ENCODE measurements at places on chromosomes 6 and 20. TPM values are rescaled to one million over a fixed set of nuclear protein-coding genes. Genes with fewer than 3 reads are reported as not detected.

GRCh38 chr6:34247481-34248197 lies 1.2 kb downstream of the SMIM29 start:
- H3K4me3 ChIP-seq = peak overlapping the region; percentile 91
- DNase-seq = peak; percentile 68
- H3K27ac ChIP-seq = peak overlapping the region; percentile 92
- H3K27me3 ChIP-seq = no peaks in the 10 kb centered on the region
- H3K4me1 ChIP-seq = peaks cover 28% of the 10 kb centered on the region
- no peaks in the 10 kb centered on the region for H3K36me3 ChIP-seq

DNA sequence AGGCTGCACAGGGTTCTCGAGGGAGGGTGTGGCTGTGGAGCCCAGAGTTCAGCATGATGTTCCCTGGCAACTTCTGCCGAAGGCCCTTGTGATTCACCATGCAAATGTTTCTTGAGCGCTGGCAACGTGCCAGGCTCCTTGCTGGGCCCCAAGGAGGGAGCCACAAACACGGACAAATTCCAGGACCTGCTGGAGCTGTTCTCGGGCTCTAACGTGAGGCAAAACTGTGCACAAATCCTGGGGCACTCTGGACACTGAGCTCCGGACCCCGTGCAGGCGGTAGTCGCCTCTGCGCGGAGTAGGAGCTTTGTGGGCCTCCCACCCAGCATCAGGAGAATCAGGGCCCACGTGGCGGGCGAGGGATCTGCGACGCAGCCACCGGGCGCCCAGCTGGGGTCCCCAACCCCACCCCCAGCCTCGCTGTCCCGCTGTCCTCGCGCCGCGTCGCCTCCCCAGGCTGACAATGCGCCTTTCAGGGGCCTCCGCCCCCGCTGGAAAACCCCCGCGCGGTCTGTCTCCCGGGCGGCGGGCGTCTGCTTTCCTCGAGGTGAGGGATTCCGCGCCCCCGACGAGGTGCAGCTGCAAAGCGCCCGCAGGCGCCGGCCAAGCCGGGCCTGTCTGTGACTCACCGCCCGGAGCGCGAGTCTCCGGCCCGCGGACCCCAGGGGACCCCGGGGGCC lies 31.7 kb upstream of the SCUBE3 start:
- no peaks in the 10 kb centered on the region for H3K27me3 ChIP-seq
- H3K36me3 ChIP-seq = no peaks in the 10 kb centered on the region
- H3K27ac ChIP-seq = peak overlapping the region; percentile 68
- DNase-seq = peak; percentile 83

The VSX1 gene
- not detected for polyA plus RNA-seq

- H3K4me3 ChIP-seq = no peak overlapping the region
- no peak overlapping the region for H3K27ac ChIP-seq
- H3K36me3 ChIP-seq = no peaks in the 10 kb centered on the region
- no peak for DNase-seq
Measured at GRCh38 chr20:24747010-24747712, 201.9 kb upstream of the CST7 start.

DNA sequence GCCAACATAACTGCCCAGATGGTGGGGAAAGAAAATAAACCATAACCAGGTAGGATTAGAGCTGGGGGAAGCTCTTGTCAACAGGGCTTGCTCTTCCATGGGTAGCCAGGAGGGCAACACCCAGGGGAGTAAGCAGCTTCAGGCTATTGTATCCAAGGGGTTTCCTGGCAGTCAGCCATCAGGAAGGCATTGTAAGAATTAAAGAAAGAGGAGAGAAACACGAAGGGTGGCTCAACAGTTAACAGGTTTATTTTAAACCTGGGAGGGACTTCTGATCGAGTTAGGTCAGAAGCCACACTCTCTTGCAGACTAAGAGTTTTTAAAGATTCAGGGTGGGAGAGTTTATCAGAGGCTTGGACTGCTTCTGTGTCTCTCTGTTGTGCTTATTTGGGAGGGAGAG lies 114.2 kb downstream of the QRSL1 start:
- no peak for DNase-seq
- H3K4me1 ChIP-seq = no peaks in the 10 kb centered on the region
- H3K27ac ChIP-seq = no peak overlapping the region

- no peak for DNase-seq
- H3K36me3 ChIP-seq = no peaks in the 10 kb centered on the region
- peak overlapping the region; percentile 84 for H3K27ac ChIP-seq
- no peaks in the 10 kb centered on the region for H3K27me3 ChIP-seq
Measured at GRCh38 chr20:23082846-23083552, 3.1 kb downstream of the CD93 start.

DNA sequence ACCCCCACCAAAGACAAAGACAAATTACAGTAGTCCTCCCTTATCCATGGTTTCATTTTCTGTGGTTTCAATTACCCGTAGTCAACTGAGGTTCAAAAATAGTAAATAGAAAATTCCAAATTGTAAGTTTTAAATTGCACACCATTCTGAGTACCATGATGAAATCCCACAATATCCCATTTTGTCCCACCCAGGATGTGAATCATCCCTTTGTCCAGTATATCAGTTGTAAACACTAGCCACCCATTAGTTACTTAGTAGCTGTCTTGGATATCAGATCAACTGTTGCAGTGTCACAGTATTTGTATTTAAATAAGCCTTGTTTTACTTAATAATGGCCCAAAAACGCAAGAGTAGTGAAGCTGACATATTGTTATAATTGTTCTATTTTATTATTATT lies 364.0 kb upstream of the ARID1B start:
- no peak for DNase-seq
- no peaks in the 10 kb centered on the region for H3K27me3 ChIP-seq
- no peak overlapping the region for H3K27ac ChIP-seq
- no peak overlapping the region for H3K4me3 ChIP-seq
- no peaks in the 10 kb centered on the region for H3K4me1 ChIP-seq

- H3K36me3 ChIP-seq = no peaks in the 10 kb centered on the region
- no peaks in the 10 kb centered on the region for H3K4me1 ChIP-seq
- no peak overlapping the region for H3K4me3 ChIP-seq
- H3K27me3 ChIP-seq = no peaks in the 10 kb centered on the region
- no peak for DNase-seq
- no peak overlapping the region for H3K27ac ChIP-seq
Measured at GRCh38 chr6:50939931-50940330, 121.3 kb downstream of the TFAP2B start.

The TNNC2 gene
- 15.6 TPM for polyA plus RNA-seq

DNA sequence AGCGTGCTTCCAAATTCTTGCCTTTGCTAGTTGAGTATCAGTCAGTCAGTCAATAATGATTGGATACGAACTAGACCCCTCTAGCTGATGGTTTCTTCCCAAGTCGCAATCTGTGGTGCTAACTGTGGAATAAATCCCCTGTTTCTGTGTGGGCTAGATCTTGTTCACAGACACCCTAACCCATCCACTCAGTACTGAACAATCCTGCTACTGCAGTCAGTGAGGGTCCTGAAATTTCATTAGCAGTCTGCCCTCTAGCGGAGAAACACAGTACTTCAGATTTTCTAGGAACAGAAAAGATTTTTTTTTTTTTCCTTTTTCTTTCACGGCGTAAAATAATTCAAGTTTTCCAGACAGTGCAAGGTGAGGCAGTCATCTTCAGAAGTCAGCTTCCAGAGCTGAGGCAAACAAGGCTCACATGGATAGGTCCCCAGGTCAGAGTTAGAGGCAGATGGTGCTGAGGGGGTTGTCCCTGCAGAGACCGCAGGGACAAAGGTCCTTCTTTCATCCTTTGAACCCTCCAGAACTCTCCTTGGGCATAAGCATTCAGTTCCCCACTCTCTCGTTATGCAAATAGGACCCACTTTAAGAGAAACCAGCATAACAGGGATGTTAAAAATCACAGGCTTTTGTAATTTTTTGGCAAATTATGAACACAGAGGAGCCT lies 119.6 kb downstream of the SCML4 start:
- H3K36me3 ChIP-seq = no peaks in the 10 kb centered on the region
- H3K4me3 ChIP-seq = no peak overlapping the region
- no peaks in the 10 kb centered on the region for H3K27me3 ChIP-seq
- no peak overlapping the region for H3K27ac ChIP-seq

The ISM1 gene
- polyA plus RNA-seq = 0.66 TPM

DNA sequence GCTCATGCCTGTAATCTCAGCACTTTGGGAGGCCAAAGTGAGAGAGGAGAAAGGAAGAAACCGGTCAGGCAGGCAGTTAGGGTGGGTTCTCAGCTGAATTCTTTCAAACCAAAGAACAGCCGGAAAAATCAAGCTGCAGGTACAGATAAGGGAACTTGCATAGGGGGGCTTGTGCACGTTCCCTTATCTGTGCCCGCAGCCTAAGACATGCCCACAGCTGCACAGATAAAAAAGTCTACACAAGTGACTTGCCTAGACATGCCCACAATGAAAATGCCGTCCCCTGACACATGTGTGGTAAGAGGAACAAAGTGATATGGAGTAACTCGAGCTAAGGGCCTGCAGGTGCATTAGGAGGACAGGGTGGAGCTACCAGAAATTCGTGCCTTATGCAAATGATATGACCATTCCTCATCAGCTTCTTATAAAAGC lies 175.8 kb upstream of the SALL4 start:
- no peak for DNase-seq
- no peaks in the 10 kb centered on the region for H3K4me1 ChIP-seq
- no peak overlapping the region for H3K4me3 ChIP-seq
- H3K36me3 ChIP-seq = no peaks in the 10 kb centered on the region
- no peak overlapping the region for H3K27ac ChIP-seq
- H3K27me3 ChIP-seq = no peaks in the 10 kb centered on the region

The NR2E1 gene
- not detected for polyA plus RNA-seq

DNA sequence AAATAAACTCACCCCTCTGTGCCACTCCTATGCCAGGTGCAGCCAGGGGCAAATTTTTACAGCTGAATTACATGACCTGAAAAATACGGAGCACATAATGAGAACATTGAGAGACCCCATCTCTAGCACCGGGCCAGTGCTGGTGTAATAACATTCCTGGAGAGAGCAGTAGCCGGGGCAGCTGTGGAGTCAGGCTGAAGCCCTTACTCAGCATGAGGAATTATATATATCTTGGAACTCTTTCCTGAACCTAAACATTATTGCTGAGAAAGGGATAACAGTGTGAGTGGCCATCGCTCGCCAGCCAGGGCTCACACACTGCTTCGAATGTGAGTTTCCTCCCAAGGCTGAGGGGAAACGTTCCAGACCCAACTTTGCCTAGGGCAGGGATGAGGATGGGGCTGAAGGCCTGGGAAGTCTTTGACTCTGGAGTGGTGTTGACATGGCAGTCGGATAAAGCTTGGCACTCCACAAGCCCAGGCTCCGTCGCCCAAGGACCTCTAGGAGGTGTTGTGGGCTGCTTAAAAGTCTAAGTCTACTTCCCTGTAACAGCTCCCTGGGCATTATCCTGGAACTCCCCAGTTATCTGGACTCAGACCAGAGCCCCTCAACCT lies 269.8 kb downstream of the CDC5L start:
- H3K4me1 ChIP-seq = peaks cover 16% of the 10 kb centered on the region
- DNase-seq = no peak

DNA sequence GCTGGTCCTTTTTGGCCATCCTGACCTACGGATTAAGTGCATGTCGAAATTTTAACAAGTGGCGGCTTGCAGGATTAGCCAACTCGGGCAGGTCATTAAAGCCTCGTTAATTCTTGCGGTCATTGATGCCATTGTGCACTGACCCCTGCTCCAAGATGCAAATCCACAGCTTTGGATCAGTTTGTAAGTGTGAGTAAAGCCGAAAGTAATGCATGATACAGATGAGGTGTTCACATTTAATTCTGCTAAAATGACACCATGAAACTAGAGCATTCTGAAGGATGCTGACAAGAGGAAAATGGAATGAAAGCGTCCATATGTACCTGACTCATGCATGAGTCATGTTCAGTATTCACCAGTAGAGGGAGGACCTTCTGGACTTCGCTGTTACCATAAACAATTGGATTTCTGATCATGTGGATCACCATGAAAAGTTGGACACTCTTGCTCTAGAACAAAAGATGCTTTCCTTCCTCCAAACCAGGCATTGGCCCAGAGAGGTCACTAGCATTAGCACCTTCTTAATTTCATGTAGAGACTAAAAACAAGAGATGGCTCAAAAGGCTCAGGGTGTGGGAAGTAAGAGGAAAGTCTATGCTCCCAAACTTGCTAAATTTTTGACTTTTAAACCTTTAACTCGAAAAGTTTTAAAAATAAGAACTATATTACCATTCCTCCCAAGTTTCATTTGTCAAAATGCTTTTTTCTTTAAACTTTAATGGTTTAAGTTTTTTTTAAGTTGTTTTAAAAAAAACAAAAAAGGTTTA lies 48.0 kb downstream of the MUC22 start:
- no peaks in the 10 kb centered on the region for H3K36me3 ChIP-seq
- no peaks in the 10 kb centered on the region for H3K4me1 ChIP-seq
- peaks cover 7% of the 10 kb centered on the region for H3K27me3 ChIP-seq
- H3K27ac ChIP-seq = no peak overlapping the region
- no peak for DNase-seq
- no peak overlapping the region for H3K4me3 ChIP-seq

- H3K4me3 ChIP-seq = no peak overlapping the region
- H3K27me3 ChIP-seq = no peaks in the 10 kb centered on the region
- no peak for DNase-seq
- H3K4me1 ChIP-seq = peaks cover 27% of the 10 kb centered on the region
- no peaks in the 10 kb centered on the region for H3K36me3 ChIP-seq
Measured at GRCh38 chr6:53032849-53033248, 32.4 kb upstream of the FBXO9 start.

DNA sequence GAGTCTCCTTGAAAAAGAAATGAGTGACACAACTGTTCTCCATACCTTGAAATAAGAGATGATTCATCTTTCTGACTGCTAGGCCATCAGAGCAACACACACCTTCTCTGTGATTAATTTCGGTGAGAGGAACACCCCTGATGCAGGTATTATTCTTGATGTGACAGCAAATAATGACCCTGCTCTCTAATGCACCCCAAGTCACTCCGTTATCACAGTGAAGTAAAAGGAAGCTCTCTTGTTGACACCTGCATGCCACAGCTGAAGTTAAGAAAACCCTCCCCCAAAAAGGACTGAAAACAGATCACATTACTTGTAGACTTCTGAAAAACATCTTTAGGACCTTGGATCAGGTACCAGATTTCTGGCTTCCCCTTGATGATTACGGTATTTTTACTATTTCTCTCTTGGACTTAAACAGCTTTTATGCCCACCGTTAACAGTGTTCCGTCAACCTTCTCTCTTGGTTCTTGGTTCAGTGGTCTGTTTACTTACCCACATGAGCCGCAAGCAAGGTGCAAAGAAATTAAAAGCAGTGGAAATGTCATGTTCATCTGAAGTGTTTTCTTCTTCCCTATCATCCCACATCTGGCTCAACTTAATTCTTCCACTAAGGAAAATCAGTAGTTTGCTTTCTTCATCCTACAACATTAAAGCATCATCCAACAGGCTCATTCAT lies 249.7 kb downstream of the GMPR start:
- no peaks in the 10 kb centered on the region for H3K27me3 ChIP-seq
- H3K36me3 ChIP-seq = no peaks in the 10 kb centered on the region
- H3K4me1 ChIP-seq = no peaks in the 10 kb centered on the region
- H3K27ac ChIP-seq = no peak overlapping the region

- H3K27me3 ChIP-seq = no peaks in the 10 kb centered on the region
- no peaks in the 10 kb centered on the region for H3K4me1 ChIP-seq
- H3K4me3 ChIP-seq = no peak overlapping the region
- no peak overlapping the region for H3K27ac ChIP-seq
- no peaks in the 10 kb centered on the region for H3K36me3 ChIP-seq
Measured at GRCh38 chr6:150152891-150153876, 10.3 kb downstream of the PPP1R14C start.

GRCh38 chr20:11650566-11650965 lies 267.1 kb upstream of the BTBD3 start:
- no peaks in the 10 kb centered on the region for H3K27me3 ChIP-seq
- no peaks in the 10 kb centered on the region for H3K36me3 ChIP-seq
- H3K4me3 ChIP-seq = no peak overlapping the region
- no peaks in the 10 kb centered on the region for H3K4me1 ChIP-seq
- no peak for DNase-seq

GRCh38 chr6:164967102-164967501 lies 342.3 kb downstream of the C6orf118 start:
- no peak for DNase-seq
- H3K4me1 ChIP-seq = no peaks in the 10 kb centered on the region
- H3K36me3 ChIP-seq = no peaks in the 10 kb centered on the region
- H3K27me3 ChIP-seq = no peaks in the 10 kb centered on the region

The MACROD2 gene
- 1.2 TPM for polyA plus RNA-seq

Data from sigmoid colon (tissue), 7 donors.